ENCODE measurements at places on chromosomes 4 and X. TPM values are rescaled to one million over a fixed set of nuclear protein-coding genes. Genes with fewer than 3 reads are reported as not detected.

ITGB1BP2 gene
- total RNA-seq: 6.6 TPM

RNF150 gene
- 2.7 TPM for total RNA-seq

CLCN5 gene
- total RNA-seq: 25.3 TPM

CD38 gene
- total RNA-seq: not detected
